ENCODE measurements at places on chromosomes 16 and 17. TPM values are rescaled to one million over a fixed set of nuclear protein-coding genes. Genes with fewer than 3 reads are reported as not detected.

The PRM3 gene
- not detected for total RNA-seq

The SLC5A2 gene
- total RNA-seq = 5.3 TPM

The NACA2 gene
- not detected for total RNA-seq

The TSPOAP1 gene
- 17.8 TPM for total RNA-seq

The PMFBP1 gene
- 1.6 TPM for total RNA-seq

The ABCC3 gene
- not detected for total RNA-seq

The MYLK3 gene
- not detected for total RNA-seq

The GDPD1 gene
- 2.3 TPM for total RNA-seq

The SYCE1L gene
- 18.8 TPM for total RNA-seq

The RGS11 gene
- not detected for total RNA-seq

The PIP4K2B gene
- total RNA-seq = 17.0 TPM

The CRYM gene
- not detected for total RNA-seq

The ACAP1 gene
- total RNA-seq = 575 TPM

The RCVRN gene
- total RNA-seq = not detected

The IRX6 gene
- total RNA-seq = not detected

The RAB37 gene
- total RNA-seq = 21.1 TPM

The ALDH3A1 gene
- not detected for total RNA-seq

The NHERF2 gene
- total RNA-seq = 1.9 TPM

The EXOC3L1 gene
- not detected for total RNA-seq

The OTOA gene
- total RNA-seq = 0.19 TPM

The KRTAP9-8 gene
- not detected for total RNA-seq

The TEX19 gene
- not detected for total RNA-seq

The NPB gene
- total RNA-seq = 0.20 TPM

The KRT9 gene
- not detected for total RNA-seq

The SLFN14 gene
- not detected for total RNA-seq

The CENPX gene
- 19.6 TPM for total RNA-seq

The COX4I1 gene
- 750 TPM for total RNA-seq

The SCNN1B gene
- not detected for total RNA-seq

The TNFRSF17 gene
- not detected for total RNA-seq

The MRM3 gene
- 44.1 TPM for total RNA-seq

The MIEN1 gene
- 31.5 TPM for total RNA-seq

The TLCD2 gene
- total RNA-seq = 0.34 TPM

The MT4 gene
- not detected for total RNA-seq

The MT1G gene
- total RNA-seq = not detected

The CD300LB gene
- total RNA-seq = 0.56 TPM

The KRT40 gene
- not detected for total RNA-seq

The GGT6 gene
- total RNA-seq = not detected

The NUP93 gene
- total RNA-seq = 47.2 TPM

The PPL gene
- total RNA-seq = not detected

The SSTR5 gene
- total RNA-seq = not detected

The CCL7 gene
- total RNA-seq = not detected

The ADAMTS18 gene
- not detected for total RNA-seq

The RNF157 gene
- total RNA-seq = 21.1 TPM

The TMC6 gene
- 659 TPM for total RNA-seq

The TMC5 gene
- not detected for total RNA-seq

The SULT1A1 gene
- total RNA-seq = 14.4 TPM

The TMEM235 gene
- total RNA-seq = not detected

The TMEM97 gene
- 2.6 TPM for total RNA-seq

The C16orf74 gene
- 2.9 TPM for total RNA-seq

The CHRNE gene
- 3.2 TPM for total RNA-seq

The ABCA8 gene
- not detected for total RNA-seq

The GP1BA gene
- not detected for total RNA-seq

The STH gene
- total RNA-seq = not detected
